ENCODE measurements at places on chromosomes 2 and 18.

DNA sequence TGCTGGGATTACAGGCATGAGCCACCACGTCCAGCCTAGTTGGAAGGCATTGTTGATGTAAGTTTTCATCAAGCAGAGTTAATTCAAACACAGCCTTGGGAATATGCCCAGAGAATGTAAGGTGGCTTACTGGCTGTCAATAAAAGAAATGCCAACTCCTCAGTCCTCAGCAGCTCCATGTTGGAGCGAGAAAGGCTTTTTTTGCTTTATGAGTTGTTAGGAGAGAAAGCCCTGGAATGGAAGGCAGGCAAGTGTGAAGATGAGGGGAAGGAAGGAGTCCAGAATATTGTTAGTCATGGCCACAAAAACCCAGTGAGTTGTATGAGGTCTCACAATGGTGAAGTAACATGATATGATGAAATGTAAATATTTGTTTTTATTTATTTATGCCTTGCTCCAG, 57.1 kb downstream of the MAP4K4 start:
- DNase-seq: no peak

DNA sequence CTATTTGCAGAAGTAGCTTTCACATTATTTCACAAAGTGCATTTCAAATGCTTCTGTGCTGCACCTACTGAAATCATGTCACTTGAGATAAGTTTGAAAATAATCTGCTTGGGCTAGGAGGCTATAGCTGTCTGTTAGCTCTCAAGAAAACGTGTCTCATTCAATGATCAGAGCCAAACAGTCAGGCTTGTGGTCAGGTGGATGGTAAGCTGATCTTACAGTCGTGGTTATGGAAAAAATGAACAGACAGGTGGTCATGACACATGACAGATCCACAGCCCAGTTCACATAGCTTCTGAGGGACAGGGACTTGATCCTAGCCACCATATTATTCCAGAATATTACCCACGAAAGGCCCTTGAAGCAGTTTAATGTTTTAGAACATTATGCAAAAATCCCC, 26.5 kb upstream of the RFX8 start:
- no peak for DNase-seq

GRCh38 chr18:24678107-24678506, 217.7 kb downstream of the HRH4 start:
- DNase-seq: no peak

DNA sequence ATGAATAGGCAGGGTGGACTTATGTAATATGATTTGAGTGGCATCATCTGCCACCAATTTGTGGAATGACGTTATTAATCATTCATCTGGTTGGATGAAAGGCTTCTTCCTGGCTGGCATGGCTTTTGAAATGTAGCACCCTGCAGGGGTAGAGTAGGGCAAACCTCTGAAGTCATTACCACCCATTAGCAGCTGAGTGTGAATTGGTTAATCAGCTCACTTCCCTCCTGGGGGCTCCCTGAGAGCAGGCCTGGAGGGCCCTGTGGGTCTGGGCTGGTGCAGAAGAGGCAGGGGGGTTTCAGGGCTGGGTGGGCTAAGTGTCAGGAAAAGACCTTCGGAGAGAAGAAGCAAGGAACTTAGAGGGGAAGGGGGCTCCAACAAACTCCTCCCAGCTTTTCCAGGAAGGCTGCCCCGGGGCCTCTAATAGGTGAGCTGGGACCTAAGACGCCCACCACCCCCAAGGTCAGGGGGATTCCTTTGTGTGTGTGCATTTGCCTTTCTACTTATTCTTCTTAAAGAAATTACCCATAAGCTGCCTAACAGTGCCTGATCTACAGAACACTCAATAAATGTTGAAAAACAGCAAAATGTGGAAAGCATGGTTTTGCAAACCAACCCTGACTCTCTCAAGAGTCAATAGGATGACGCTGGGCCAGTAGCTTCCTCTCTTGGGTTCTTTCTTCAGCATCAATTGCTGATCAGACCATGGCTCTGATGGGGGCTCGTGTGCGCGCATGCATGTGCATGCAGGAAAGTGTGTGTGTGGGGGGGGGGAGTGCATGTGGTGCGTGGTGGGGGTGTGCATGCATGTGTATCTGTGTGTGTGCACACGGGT, 49.7 kb upstream of the ZNF516 start:
- no peak for DNase-seq

- no peak for DNase-seq
These were observed 51.9 kb upstream of the ZBTB7C start for GRCh38 chr18:48460929-48461583.

GRCh38 chr2:60536746-60537145, 16.7 kb downstream of the BCL11A start:
- DNase-seq: no peak

- no peak for DNase-seq
These were observed 44.5 kb downstream of the SH3RF3 start for GRCh38 chr2:109173311-109174171.

DNA sequence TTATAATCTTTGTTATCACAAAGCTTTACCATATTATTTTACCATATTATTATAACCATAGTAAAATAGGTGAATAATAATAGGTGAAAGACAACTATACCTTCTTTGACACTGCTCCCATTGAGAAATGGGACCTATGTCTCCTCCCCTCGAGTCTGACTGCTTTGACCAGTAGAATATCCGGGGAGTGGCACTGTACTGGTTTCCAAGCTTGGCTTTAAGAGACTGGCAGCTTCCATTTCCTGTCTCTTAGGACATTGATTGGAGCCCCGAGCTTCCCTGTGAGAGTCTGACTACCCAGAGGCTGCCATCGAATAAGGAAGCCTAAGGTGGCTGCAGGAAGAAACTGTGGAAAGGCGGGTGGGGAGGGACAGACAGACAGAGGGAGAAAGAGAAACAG, 40.1 kb upstream of the PLEKHM3 start:
- no peak for DNase-seq

DNA sequence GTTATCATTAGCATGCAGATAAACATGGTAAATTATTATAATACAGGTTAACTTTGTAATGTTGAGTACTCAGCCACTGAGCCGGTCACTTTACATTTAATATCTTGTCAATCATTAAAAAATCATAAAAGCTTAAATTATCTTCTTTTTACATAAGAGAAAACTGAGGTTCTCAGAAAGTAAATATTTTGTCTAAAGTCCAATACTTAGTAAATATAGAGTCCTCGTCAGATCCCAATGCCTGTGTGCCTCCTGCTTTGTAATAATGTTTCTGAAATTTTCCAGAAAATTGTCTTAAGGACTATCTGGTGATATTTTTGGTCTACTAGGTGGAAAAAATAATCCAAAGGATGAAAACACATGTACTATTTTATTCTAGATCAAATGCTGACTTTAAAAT, 116.3 kb upstream of the WDSUB1 start:
- DNase-seq: no peak

DNA sequence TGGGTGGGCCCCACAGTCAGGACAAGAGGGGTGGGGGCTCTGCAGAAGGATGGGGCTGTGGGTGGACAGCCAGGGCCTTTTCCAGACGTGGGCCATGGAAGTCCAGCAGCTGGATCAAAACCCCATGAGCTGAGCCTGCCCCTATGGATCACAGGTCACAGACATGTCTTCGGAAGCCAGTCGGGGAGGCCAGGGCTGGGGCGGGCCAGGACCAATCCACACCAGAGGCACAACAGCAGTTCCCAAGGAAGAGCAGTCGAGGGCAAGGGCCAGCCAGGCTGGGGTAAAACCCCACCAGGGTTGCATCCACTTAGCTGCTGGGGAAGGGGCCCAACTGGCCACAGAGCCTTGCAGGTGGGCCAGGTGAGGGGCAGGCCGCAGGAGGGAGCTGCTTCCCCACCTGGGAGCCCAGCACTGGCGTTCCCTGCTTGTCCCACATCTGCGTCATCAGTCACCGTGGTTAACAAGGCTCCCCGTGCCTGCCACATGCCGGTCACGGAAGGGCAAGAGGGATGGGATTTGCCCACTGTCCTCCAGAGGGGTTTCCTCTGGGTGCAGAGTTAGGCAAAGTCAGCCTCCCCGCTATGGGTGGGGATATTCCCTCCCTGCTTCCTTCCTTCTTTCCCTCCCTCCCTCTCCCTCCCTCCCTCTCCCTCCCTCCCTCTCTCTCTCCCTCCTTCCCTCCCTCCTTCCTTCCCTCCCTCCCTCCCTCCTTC, 46.4 kb upstream of the ODC1 start:
- DNase-seq: no peak

DNA sequence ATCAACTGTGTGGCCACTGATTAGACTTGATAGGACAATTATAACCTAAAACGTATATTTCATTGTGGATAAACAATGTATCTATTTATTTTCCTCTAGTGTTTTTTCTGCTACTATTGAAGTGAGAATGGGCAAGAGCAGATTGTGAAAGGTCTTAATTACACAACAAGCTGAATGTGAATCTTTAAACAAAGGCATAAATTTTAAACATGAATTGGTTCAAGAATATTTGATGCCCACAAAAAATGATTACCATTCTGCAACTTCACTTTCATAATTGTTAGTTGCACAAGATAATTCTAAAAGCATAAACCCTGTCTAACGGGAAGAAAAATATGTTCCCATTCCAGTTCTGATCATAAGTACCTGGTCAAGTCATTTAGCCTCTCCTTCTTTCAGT, 285.6 kb downstream of the GULP1 start:
- no peak for DNase-seq

DNA sequence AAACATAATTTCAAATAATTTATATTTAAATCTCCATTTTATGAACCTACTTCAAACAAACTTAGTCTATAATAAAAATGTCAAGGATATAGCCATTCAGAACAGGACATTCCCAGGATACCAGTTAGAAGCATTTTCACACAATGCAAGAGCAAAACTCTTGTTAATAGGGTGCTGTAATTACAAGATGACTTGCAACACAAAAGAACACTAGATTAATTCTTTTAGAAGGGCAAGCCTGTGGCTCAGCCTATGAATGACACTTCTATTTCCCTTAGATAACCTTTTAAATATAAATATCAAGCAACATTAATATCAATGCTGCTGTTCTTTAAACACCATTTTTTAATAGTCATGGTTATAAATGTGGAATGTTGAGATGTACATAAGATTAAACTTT, 157.9 kb upstream of the SCN7A start:
- no peak for DNase-seq

- no peak for DNase-seq
These were observed 446.1 kb upstream of the MYT1L start for GRCh38 chr2:2777213-2777612.

DNA sequence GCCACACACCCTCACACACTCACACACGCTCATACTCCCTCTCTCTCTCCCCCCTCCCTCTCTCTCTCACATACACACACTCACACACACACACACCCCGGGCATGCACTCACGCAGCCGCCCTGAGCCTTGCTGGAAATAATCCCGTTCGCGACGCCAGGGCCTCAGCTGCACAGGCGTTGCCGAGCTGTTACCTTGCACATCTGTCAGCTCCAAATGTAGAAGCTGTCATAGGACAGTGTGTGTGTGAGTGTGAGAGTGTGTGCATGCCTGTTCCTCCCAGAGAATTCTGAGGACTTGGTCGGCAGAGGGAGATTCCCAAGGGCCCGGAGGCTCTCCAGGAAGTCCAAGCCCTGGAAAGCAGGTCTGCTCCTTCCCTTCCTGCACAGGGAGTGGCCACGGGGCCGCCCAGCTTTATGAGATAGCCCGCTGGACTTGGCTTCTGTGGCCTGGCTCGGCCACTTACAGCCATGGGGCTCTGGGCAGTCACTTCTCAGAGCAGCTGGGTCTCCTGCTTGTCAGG, 8.6 kb downstream of the SPR start:
- DNase-seq: no peak

DNA sequence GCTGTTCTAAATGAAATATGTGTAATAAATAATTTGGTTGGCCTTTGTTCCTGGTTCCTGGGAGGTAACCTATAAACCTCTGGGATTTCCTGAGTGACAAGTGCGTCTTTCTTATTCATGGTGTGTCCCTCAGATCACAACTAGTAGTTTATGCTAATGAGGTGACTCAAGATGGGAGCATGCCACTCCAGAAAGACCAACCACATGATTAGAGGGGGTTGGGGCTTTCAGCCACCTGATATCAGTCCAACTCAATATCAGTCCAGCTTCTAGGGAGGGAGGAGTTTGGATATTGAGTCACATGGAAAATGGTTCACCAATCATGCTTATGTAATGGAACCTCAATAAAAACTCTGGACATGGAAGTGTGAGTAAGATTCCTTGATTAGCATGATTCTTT, 96.6 kb downstream of the QPCT start:
- DNase-seq: no peak

DNA sequence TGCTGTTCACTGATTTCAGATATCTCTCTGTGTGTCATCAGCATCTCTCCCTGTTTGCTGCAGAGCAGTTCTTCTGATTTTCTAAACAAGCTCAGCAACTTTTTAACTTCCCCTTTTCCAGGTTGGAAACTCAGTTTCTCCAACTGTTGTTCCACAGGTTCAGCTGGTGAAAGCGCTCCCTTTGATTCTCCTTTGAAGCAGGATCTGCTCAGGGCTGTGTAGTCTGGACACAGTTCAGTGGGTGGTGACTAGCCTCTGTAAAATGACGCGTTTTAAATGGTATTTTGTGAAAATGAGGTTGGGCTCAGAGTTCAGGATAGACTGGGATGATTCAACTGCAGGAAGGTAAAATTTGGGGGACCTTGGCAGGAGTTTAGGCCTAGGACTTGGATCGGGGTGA, 106.3 kb downstream of the TRIM43 start:
- no peak for DNase-seq

GRCh38 chr2:191804766-191805165, 42.1 kb downstream of the CAVIN2 start:
- DNase-seq: no peak

DNA sequence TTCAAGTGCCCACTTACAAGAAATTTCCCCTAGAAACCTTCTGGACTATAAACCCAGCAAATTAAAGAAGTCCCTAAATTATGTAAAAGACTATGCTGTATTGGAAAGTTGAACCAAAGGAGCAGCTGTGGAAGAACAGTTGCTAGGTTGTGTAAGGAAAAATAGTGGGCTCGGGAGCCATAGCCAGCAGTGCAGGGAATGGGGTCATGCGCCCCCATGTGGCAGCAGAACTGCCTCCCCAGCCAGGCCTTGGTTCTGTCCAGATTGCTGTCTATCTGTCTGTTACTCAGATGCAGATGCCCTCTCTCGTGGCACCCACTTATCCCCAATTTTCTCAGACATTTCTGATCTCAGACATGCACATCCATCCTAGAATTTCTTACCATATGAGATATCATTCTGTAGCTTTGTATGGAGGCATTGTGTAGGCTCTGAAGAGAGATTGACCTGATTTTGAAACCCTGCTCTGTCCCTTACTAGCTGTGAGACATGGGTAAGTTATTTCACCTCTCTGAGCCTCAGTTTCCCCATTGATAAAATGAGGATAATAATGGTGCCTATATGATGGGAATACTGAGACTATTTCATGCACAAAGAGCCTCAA, 258.3 kb downstream of the SS18 start:
- DNase-seq: no peak

DNA sequence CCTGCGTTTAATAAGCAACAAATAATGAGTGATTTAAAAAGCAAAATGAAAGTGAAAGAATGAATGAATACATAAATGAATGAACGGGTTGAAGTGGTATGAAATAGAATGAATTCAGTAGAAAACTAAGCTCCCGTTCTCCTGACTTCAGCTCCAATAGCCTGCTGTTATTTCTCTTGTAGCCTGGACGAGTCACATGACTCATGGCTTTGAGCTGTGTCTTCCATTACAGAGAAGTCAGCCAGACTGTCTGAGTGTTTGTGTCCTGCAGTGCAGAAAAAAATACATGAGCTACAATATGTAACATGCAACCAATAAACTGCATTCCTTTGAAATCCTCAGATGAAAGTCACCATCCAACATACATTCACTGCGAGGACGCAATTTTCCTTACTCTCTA, 21.2 kb downstream of the SCG2 start:
- DNase-seq: no peak

GRCh38 chr2:50103442-50103841, 928.5 kb downstream of the NRXN1 start:
- DNase-seq: no peak

Measured in stimulated activated CD8-positive, alpha-beta memory T cell treated with anti-CD3 and anti-CD28 coated beads, Interleukin-7, amount 100 ng/mL, for 48 hours (primary cell).